ENCODE measurements at places on chromosomes 5 and 9.
A peak's percentile ranks its signal among the peaks of the same experiment; 100 is the strongest.

- DNase-seq = no peak
Measured at GRCh38 chr9:71683598-71684235, 84.6 kb downstream of the CEMIP2 start.

DNA sequence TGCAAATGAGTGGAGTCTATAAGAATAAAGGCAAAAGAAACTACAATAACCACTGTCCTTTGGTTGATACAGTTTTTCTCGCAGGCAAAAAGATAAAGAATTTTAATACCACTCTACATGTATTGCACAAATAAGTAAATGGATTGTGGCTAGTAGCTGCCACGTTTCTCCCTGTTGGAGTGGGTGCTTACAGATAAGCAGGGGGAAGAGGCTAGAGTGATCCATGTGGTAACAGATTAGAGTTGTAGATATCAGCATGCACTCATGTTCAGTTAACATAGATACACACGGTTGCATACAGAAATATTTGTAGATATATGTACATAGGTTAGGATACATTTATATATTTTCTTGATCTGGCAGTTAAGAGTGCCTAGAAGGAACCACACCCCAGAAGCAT lies 179.5 kb downstream of the ARHGEF28 start:
- DNase-seq = no peak

GRCh38 chr5:2847608-2848007 lies 96.1 kb upstream of the IRX2 start:
- DNase-seq = no peak

DNA sequence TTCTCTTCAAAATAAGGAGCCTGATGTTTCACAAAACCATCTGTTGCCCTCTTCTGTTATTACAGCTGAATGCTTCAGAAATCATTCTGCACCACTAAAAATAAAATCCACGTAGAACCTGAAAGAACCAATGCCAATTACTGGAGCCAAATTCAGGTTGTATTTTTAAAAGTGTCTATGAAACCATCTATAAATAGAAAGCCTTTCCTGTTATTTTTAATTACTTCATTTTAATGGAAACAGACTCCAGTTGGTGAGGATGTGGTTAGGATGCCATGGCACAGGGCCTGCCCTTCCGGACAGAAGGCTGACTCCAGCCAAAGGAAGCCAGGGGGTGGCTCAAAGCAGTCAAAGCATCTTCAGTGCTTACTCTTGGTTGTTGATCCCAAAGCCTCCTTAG lies 119.8 kb downstream of the TENT4A start:
- DNase-seq = no peak

DNA sequence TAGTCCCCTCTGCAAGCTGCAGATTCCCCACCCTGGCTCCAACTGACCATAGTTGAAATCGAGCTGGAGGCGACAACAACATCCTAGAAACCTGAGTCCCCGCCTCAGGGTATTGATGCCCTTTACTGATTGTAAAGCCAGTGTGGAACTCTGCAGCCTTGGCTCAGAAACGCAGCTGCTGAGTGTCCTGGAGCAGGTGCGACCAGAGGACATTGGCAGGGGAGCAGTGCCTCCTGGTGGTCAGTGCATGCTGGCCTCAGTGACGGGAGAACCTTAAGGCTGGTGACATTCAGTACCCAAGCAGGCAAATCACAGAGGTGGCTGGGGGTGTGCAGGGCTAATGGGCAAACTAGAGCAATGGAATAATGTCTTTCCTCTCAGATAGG lies 20.4 kb upstream of the ZNF354B start:
- DNase-seq = peak; percentile 38

DNA sequence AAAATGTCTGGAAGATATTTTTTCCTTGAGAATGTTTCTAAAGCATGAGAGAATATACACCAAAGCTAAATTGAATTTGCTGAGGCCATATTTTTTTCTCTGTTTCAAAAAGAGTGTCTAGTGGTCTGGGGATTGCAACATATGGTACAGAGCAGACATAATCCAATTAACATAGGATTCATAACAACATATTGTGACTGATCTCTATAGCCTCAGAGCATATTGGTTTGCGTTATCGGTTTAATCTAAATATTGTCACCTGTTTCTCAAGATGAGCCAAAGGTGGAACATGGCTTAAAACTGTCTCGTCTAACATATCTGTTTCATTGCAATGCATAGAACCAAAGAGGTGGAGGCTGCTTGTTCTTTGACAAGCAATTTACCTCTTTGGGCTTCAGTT lies 3.9 kb downstream of the PPP3R2 start:
- DNase-seq = no peak

Measured in NCI-H1105 (cell line).